GM23338 (cell line): ENCODE measurements at places on chromosomes 16 and 17. TPM values are rescaled to one million over a fixed set of nuclear protein-coding genes. Genes with fewer than 3 reads are reported as not detected.

DNA sequence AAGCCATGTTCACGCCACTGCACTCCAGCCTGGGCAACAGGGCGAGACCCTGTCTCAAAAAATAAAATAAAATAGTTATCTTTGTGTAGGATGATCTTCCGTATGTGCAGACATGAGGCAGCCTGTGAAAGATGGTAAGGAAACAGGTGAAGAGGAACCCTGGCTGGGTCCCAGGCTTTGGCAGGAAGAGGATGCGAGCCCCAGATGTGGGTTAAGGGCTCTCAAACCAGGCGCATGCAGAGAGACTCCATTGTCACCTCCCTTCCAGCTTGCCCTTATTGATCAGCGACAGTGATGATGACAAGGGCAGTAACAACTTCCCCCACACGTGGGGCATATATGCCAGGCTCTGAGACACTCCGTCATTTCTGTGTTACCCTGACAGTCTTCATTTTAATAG lies 106.8 kb downstream of the GNAO1 start:
- no peaks in the 10 kb centered on the region for H3K36me3 ChIP-seq
- 0 out of 2 replicates have a peak, but pooled peaks cover 4% of the 10 kb centered on the region for H3K27me3 ChIP-seq
- no peak for DNase-seq
- no peak overlapping the region for H3K4me3 ChIP-seq

NUPR1 gene
- total RNA-seq, result 0.03 TPM in 1 of 2 replicates, not detected in the other

GRCh38 chr17:81258292-81258691 lies 19.2 kb downstream of the NDUFAF8 start:
- H3K4me1 ChIP-seq, result peaks cover 3% of the 10 kb centered on the region; the same call in 1 of the 2 replicates
- DNase-seq, result peak; percentile 64
- H3K27ac ChIP-seq, result no peak overlapping the region
- H3K36me3 ChIP-seq, result no peaks in the 10 kb centered on the region
- no peaks in the 10 kb centered on the region for H3K27me3 ChIP-seq

GAS7 gene
- total RNA-seq, result 7.5 and 10.7 TPM in 2 replicates

- H3K27me3 ChIP-seq, result no peaks in the 10 kb centered on the region
- no peaks in the 10 kb centered on the region for H3K4me1 ChIP-seq
- H3K27ac ChIP-seq, result no peak overlapping the region
- H3K36me3 ChIP-seq, result no peaks in the 10 kb centered on the region
- no peak overlapping the region for H3K4me3 ChIP-seq
- no peak for DNase-seq
Observed at GRCh38 chr16:66182592-66182991, 183.9 kb upstream of the CDH5 start.

GRCh38 chr16:88458039-88458772 lies 5.1 kb downstream of the ZFPM1 start:
- no peak overlapping the region for H3K27ac ChIP-seq
- peaks cover 21% of the 10 kb centered on the region for H3K4me1 ChIP-seq
- no peak for DNase-seq
- peaks cover 46% of the 10 kb centered on the region for H3K27me3 ChIP-seq
- no peak overlapping the region for H3K4me3 ChIP-seq

SYT17 gene
- 6.9 and 9.5 TPM in 2 replicates for total RNA-seq

KRT25 gene
- total RNA-seq, result not detected in 2 replicates
